Renal cortical epithelial cell (primary cell): ENCODE measurements at places on chromosomes 16 and 17. TPM values are rescaled to one million over a fixed set of nuclear protein-coding genes. Genes with fewer than 3 reads are reported as not detected.

GRCh38 chr17:38798614-38799500 lies 499 bp downstream of the PIP4K2B start:
- DNase-seq = no peak

GRCh38 chr16:50614955-50615724 lies 66.0 kb downstream of the SNX20 start:
- DNase-seq = no peak

Gene PRSS33
- not detected in 2 replicates for total RNA-seq

Gene ERBB2
- 28.5 and 121 TPM in 2 replicates for total RNA-seq
